ENCODE measurements at places on chromosomes 12 and 14.

DNA sequence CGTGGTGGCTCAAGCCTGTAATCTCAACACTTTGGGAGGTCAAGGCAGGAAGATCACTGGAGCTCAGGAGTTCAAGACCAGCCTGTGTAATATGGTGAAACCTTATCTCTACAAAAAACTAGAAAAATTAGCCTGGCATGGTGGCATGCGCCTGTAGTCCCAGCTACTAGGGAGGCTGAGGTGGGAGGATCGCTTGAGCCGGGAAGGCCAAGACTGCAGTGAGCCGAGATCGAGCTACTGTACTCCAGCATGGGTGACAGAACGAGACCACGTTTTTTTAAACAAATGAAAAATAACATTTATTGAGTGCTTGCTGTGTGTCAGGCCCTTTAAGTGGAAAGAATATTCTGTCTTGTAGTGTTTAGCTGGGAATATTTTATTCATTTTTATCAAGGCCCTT is 26.6 kb upstream of the CLMN start:
- no peak for DNase-seq

DNA sequence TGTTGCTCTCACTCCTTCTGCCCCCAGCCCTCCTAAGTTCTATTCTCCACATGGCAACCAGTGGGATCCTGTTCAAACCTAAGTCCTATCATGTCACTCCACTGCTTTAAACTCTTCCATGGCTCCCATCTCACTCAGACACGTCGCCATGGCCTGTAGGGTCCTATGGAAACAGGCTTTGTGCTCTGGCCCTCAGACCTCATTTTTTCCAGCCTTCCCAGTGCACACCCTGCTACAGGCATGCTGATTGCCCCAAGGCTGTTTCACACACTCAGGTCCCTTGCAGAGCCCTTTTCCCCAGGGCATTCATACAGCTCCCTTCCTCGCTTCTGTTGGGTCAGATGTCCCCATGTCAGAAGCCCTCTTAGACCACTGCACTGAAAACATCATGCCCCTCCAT is 11.2 kb upstream of the MED13L start:
- no peak for DNase-seq

DNA sequence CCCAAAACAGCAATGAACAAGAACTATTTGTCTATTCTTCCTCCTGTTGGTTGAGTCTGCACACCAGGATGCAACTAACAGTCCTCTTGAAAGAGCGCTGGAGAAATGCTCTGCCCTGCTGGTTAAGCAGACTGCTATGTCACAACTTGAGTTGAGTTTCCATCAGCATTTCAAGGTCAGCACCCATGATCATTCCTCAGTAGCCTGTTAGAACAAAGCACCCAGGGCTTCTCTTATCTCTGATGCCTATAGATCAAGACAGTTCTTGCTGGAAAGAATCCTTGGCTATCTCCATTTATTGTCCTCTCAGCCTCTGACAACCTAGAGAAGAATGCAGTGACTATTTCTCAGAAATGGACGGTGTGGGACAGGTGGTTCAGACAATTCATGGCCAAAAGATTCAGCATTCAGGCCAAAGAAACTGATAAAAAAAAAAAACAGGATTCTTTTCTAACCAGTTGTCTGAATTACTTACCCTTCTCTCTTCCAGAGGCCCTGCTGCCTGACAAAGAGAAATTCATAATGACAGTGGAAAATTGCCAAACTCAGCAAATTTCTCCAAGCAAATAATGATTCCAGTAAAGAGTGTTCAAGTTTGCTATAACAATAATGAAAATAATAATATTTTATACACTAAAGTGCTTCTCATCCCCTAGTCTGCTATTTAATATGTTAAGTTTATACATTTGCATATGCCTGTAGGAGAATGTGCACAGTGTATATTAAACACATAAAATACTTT is 306.7 kb downstream of the EMP1 start:
- DNase-seq, result no peak

DNA sequence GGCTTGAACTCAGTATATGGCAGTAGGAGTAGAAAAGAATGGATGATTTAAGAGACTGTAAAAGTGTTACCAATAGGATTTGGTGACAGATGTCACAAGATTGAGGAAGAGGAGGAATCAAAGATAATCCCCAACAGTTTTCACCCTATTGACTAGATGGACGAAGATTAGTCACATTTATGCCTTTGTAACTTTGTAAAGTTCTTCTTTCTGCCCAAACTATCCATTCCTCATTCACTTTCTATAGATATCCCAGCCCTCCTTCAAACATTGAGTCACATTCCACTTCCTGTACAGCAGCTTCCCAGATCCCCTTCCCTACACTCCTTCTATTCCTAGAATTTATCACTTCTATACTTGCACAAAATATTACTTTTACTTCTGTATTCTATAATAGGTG is 207.9 kb downstream of the BTG1 start:
- DNase-seq, result no peak

DNA sequence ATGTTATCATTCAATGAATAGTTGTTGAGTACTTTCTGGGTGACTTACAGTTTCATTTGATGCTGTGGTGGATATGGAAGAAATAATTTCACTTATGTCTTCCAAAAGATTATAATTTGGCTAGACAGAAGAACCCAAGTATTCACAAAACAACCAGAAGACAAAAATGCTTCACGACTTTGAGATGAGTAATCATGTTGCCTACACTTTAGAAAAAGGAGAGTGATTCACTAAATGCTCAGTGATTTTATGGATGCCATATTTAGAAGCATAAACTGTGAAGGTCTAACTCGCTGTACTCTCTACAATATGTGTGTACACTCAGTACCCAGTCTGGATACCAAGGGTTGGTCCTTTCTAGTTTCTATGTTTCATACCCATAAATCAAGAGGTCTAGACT is 101.3 kb upstream of the E2F7 start:
- DNase-seq, result no peak

- no peak for DNase-seq
Measured at GRCh38 chr12:96308881-96309280, 91.4 kb downstream of the CDK17 start.

- no peak for DNase-seq
Measured at GRCh38 chr12:24929953-24930352, 18.9 kb downstream of the BCAT1 start.

DNA sequence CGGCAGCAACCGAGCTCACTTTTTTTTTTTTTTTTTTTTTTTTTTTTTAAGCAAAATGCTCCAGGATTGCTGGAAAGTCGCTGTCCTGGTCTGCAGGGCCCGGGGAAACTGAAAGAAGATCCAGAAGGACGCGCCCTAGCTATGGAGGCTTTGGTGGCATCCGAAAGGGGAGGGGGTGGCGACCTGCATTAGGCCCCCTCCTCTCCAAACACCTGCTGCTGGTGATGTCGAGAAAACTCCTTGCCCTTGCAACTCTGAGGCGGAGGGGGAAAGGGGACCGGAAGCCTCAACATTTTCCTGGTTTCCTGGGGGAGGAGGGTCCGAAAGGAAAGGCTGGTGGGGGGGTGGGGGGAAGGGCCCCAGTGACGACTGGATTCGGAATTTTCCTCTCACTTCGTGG is 421.1 kb downstream of the VRK1 start:
- no peak for DNase-seq

- DNase-seq, result no peak
Measured at GRCh38 chr12:132308853-132309595, 20.4 kb downstream of the GALNT9 start.

- no peak for DNase-seq
Measured at GRCh38 chr14:29821661-29822429, 105.8 kb downstream of the PRKD1 start.

GRCh38 chr12:91441993-91442952 is 259.7 kb upstream of the DCN start:
- no peak for DNase-seq

DNA sequence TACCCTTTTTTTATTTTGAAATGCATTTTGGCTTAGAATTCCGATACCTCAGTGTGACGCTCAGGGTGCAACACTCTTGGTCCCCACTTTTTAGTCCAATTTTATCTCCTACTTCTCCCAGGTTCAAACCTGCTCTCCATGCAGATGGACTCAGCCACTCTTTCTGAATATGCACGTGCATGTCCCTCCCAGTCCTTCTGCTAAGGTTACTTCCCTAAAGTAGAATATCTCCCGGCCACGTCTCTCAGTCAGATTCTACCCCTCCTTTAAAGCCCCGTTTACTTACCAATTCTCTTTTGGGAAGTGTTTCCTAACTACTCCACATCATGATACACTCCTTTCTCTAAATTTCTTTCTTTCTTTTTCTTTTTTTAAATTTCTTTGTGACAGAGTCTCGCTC is 15.5 kb upstream of the PARP11 start:
- no peak for DNase-seq
